ENCODE measurements at places on chromosomes 2 and 18. TPM values are rescaled to one million over a fixed set of nuclear protein-coding genes. Genes with fewer than 3 reads are reported as not detected.

DNA sequence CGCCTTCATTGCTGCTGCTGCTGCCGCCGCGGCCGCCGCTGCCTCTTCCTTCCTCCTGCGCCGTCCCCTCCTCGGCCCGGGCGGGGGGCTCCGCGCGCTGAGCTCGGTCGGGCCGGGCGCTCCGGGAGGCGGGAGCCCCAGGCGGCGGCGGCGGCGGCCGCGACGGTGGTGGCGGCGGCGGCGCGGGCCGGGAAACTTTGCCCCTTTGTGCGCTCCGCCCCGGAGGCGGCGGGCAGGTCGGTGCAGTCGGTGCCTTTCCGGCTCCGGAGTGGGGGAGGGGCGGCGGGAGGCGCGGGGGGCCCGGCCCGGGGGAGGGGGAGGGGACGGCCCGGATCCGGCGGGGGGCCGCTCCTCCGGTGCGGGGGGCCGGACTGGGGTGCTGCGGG is 205 bp downstream of the TET3 start:
- DNase-seq: peak; percentile 36

The UGT1A4 gene
- 3.9 TPM for total RNA-seq

- DNase-seq: peak; percentile 66
These were observed 31.1 kb upstream of the SATB2 start for GRCh38 chr2:199488772-199489400.

GRCh38 chr2:61536180-61536571 is 2.0 kb downstream of the XPO1 start:
- DNase-seq: no peak

- DNase-seq: no peak
These were observed 4.3 kb downstream of the C2orf68 start for GRCh38 chr2:85607268-85608215.

DNA sequence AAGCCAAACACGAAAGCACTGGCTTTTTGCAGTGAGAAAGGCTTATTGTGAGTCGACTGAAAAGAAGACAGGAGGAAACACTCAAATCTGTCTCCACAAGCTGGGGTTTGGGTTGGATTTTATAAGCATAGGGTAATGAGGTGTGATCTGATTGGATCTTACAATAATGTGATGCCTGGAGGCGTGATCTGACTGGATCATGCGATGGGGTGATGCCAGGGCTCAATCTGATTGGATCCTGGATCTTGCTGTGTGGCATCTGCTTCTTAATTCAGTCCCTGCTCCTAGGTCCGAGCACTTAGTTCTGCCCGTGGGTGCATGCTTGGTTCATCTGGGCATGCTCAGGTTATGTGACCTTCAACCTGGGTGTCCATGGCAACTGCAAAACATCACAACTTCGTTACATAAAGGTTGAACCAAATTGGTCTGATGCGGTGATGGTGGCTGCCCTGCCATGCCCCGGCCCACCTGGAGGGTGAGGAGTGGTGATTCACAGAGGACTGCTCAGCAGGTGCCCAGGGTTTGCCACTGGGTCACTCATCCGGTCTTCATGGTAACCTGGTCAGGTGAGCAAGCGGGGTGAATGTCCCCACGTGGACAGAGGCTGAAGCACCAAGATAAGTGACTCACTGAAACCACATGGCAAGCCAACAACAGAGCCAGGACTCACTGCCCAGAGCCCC is 111.0 kb downstream of the KCNF1 start:
- peak; percentile 42 for DNase-seq

DNA sequence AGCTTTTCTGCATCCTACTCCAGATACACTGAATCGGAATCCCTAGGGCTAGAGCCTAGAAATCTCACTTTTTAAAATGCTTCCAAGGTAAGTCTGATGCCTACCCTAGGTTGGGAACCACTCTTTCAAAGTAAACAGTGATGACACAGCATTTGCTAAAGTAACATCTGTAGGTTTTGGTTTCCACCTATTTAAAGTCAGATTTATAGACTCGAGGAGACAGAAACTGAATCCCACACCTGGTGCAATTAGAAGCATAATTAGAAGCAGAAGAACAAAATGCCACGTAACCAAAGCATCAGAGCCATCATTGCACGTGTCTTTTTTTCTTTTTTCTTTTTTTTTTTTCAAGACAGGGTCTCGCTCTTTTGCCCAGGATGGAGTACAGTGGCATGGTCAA is 40.9 kb downstream of the PDK1 start:
- no peak for DNase-seq

- DNase-seq: no peak
These were observed 688 bp downstream of the MAPRE2 start for GRCh38 chr18:35041815-35042387.

The SATB2 gene
- total RNA-seq: 0.18 TPM

GRCh38 chr2:28355521-28356094 is 37.0 kb upstream of the FOSL2 start:
- DNase-seq: peak; percentile 33

GRCh38 chr2:229273006-229273722 is 2.1 kb upstream of the PID1 start:
- no peak for DNase-seq

The M1AP gene
- not detected for total RNA-seq

Measured in HT-29 (cell line).